Upper lobe of left lung (tissue), 6 donors: ENCODE measurements at places on chromosomes 5 and 9. TPM values are rescaled to one million over a fixed set of nuclear protein-coding genes. Genes with fewer than 3 reads are reported as not detected.

DNA sequence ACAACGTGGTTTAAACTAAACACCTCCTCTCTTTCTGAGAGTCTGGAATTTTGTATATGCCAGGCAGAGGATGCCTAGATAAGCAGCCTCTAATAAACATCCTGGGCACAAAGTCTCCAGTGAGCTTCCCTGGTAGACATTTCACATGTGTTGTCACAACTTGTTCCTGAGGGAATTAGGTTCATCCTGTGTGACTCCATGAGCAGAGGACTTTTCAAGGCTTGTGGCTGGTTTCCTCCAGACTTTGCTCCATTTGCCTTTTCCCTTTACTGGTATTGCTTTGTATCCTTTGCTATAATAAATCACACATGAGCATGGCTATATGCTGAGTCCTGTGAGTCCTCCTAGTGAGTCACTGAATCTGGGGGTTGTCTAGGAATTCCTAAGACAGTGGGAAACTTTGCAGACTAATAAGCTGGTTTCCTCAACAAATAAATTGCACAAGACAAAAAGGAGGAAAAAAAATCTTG lies 77.4 kb downstream of the NR2F1-AS1 start:
- DNase-seq, result no peak

- no peak for DNase-seq
These were observed 250.5 kb downstream of the PIK3R1 start for GRCh38 chr5:68465934-68466551.

The LSM11 gene
- 2.9 TPM for total RNA-seq

DNA sequence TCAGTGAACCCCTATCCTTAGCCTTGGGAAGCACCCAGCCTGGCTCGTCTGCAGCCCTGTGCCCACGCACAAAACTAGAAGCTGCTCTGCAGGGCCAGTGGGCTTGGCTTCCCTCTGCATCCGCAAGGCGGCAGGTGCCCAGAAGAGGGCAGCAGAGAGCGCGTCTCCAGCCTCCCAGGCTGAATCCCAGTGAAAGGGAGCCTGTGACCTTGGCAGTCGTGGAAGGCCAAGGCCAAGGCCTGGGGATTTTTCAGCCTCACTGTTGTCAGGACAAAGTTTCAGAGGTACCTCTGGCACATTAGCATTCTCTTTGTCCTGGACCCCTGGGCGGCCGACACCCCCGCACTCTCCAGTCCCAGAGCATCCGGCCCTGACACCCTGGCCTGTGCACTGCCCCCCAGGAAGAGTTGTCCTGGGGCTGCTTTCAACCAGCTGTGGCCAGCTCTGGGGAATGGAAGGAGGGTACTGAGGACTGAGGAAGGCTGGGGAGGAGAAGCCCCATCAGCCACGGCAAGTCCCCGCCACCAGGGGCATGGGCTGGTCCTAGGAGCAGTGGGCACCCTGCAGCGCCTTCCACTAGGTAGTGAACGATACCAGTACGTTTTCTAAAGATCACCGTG lies 63.6 kb upstream of the IL17B start:
- DNase-seq, result peak; percentile 94

GRCh38 chr9:114501796-114502682 lies 3.2 kb downstream of the WHRN start:
- no peak for DNase-seq
